Mucosa of descending colon (tissue), 3 donors: ENCODE measurements at places on chromosomes 16 and 17. TPM values are rescaled to one million over a fixed set of nuclear protein-coding genes. Genes with fewer than 3 reads are reported as not detected.
A peak's percentile ranks its signal among the peaks of the same experiment; 100 is the strongest.

Gene ITGA2B
- total RNA-seq = 0.79 TPM

Gene SLFN12L
- 1.5 TPM for total RNA-seq

DNA sequence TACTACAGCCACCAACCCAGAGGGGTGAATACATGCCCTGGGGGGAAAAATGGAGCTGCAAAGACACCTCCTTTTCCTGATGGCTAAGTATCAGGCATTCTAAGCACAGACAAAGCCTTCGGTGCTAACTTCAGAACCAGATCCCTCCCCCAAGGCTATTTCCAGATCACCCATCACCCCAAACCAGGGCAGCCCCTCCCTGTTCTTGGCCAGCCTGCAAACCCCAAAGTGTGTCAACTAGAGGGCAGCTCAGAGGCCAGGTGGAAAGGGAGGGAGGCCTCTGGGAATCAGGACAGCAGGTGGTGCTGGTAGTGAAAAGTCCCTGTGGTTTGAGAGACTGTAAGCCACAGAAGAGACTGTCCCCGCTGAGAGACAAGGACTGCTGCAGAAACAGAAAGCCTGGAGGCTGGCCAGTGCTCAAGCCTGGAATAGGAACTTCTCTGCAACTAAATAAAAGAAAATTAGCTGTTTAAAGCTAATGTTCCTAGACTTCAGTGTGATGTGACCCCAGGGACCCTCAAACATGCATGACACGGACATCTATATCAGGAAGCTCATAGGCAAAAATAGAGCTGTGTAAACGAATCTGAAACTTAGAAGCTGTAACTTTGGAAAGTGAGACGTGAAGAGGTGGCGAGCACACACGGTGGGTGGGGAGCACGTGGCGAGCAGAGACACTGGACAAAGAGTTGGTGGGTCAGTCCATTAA, 9.1 kb downstream of the TUBG1 start:
- DNase-seq = peak; percentile 52

- peak; percentile 62 for DNase-seq
These were observed 44.8 kb downstream of the PITPNC1 start for GRCh38 chr17:67421869-67422273.

- DNase-seq = no peak
These were observed 197.7 kb upstream of the CDH5 start for GRCh38 chr16:66168777-66169176.

GRCh38 chr16:11835891-11836649, 15.3 kb downstream of the RSL1D1 start:
- DNase-seq = no peak

DNA sequence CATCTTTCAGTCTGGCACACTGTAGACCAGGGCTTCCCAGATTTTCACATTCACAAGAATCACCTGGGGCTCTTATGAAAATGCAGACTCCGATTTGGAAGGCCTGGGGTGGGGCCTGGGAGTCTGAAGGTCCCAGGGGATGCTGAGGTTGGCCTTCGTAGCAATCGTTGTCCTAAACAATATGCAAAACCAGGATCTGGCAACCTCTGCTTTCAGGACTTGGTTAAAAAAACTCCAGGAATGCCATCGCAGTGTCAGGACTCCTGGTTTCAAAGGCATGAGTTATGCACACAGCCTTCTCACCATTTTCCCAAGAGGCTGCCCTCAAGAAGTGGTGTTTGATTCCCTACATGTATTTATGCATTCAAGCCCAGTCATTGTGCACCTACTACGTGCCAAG, 6.7 kb downstream of the CLEC19A start:
- DNase-seq = no peak

Gene CCL11
- total RNA-seq = 3.6 TPM

Gene BANP
- 26.1 TPM for total RNA-seq

DNA sequence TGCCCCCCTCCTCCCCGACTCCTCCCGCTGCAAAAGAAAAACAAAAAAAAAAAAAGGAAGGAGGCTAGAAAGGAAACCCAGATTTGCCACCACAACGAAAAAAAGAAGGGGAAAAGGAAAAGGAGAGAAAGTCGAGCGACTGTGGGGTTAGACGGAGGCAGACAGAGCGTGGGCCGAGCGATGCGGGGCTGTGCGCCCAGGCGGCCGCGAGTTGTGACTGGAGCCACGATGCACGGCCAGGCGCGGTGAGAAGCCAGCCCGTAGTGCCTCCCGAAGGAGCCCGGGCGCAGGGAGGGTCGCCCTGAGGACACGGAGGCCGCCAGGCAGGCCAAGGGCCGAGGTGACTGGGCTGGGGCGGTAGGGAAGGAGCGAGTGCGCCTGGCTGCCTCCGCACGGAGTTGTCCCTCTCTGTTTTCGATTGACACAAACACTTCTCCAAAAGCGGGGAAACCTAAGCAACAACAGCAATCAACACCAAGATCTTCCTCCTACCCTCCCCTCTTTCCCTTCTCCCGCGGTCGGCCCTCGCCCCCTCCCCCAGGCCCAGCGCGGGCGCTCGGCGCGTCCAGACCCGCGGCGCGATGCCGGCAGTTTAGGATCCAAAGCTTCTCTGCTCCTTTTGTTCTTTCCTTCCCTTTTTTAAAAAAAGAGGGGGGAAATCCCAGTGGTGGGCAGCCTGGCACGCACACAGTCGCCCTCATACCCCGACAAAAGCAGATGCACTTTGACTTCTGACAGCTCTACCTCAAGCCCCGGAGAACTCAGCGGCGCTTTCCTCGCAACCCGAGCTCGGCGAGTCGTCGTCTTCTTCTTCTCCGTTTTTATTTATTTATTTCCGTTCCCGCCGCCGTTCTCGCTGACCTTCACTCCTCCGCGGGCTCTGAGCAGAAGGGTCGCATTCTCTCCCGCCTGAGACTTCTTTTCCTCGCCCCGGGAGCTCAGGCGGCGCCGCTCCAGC, at the start of gene LHX1:
TSS of gene LHX1 (plus strand) at position 475 of the 958 bp plus-strand sequence. CDS start 723 bp downstream, outside the sequence.
- no peak for DNase-seq

DNA sequence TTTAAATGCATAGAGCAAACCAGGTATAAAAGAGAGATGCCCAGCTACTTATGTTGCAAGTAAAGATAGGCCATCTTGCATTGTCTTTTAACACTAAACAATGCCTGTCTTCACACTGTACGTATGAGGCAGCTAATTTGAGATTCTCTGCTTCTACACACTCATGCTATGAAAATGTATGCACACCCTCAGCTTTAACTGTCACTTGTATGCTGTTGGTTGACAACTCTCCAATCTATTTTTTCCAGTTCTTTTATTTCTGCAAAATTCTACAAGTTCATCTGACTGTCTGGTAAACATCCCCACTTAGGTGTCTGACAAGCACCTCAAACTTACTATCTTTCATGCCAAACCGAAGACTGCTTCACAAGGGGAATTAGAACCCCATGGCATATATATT, 131.7 kb upstream of the SOX9 start:
- DNase-seq = no peak

GRCh38 chr16:68746951-68747350, 9.9 kb downstream of the CDH1 start:
- no peak for DNase-seq

Gene TACO1
- 34.4 TPM for total RNA-seq

Gene HOXB3
- total RNA-seq = 43.4 TPM

DNA sequence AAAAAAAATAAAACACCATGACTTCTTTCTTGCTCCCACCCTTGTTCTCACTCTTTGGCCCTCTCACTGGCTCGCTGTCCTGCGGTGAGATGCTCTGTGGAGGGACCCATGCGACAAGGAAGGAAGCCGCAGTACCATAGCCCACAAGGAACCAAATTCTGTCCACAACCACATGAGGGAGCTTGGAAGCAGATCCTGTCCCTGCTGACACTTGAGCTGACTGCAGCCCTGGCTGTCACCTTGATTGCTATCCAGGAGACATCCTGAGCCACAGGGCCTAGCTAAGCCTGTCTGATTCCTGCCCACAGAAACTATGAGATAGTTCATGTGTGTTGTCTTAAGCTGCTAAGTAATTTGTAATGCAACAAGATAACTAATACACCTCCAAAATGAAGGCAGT, 4.8 kb upstream of the MT2A start:
- no peak for DNase-seq
